ENCODE measurements at places on chromosomes 12 and 14.

DNA sequence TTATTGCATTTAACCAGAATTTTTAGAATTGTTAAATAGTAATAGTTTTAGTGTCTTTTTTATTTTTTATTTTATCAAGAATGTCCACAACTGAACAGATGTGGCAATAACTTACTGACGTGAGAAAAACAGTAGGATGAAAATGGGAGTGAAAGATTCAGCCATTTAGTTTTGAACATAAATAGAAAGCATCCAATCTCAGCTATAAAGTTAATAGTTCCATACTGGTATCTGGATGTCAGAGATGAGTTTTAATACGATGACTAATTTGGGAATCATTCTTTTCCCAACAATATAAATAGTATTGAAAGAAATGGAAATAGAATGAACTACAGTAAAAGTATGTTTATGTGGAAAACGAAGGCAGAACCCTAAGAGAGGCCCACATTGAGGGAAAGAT, 159.4 kb downstream of the EPS8 start:
- no peak for DNase-seq

GRCh38 chr12:4956054-4956453, 46.3 kb downstream of the KCNA1 start:
- no peak for DNase-seq

DNA sequence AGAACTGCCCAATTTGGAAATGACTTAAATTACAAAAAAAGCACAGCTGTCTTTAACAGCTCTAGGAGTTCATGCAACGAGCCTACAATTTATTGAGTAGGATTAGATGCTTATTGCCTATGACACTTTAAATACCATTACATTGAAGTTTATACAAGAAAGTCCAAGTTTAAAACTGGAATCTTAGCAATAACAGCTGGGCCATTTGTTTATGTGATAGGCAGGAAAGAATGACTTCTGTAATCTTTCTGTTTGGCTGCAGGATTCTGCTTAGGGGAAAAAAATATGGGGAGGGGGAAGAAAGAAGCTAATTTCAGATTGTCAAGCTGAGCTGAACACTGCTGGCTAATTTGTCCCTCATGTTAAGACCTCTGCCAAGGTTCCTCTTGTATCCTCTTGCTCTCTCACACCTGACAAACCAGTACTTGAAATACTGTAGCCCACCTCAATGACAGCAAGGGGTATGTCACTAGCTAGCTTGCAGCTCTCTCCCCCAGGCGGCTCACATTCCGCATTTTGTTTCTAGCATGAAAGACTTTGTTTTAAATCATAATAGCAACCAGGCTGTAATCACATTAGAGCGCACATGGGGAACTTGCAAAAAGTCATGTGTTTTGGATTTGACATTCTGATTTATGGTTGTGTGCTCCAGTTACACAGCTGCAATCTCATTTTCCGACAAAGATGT, 384.8 kb downstream of the BMP4 start:
- no peak for DNase-seq

DNA sequence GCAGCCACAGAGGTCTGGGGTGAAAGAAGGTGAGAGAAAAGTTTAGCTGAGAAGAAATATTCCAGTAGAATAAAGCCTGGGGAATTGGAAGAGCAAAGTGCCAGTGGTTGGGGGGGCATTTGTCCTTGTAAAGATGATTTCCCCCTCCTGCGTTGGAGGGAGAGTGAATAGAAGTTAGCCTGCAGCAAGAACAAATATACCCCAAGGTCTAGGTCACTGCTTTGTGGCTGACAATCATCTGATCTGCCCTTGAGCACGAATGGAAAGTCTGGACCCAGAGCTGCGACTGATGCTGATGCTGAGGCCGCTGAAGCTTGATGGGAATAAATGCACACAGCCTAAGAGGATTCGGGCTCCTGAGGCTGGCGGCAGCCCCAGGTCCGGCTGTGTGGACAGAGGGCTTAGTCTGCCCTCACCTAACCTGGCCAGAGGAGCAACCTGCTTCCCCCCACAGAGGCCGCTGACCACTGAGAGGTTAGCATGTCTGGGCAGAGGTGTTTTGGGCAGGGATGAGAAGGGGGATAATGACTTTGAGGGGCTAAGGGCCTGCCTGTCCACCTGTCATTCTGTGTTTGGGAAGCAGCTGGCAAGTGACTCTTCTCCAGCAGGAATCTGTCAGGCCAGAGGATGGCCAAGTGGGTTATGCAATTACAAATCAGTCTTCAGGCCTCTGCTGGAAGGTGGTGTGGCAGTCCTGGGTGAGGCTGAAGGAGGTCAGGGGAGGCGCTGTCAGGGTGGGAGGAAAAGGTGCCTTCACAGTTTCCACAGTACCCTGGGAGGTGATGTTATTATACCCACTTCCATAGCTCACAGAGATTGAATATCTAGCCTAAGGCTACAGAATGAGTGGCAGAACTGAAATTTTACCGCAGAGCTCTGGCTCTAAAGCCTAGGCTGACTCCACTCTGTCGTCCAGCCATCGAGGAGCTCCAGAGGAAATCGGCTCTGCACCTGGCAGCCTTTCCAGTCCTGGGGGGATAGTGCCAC, 11.7 kb downstream of the TUBA1C start:
- no peak for DNase-seq

DNA sequence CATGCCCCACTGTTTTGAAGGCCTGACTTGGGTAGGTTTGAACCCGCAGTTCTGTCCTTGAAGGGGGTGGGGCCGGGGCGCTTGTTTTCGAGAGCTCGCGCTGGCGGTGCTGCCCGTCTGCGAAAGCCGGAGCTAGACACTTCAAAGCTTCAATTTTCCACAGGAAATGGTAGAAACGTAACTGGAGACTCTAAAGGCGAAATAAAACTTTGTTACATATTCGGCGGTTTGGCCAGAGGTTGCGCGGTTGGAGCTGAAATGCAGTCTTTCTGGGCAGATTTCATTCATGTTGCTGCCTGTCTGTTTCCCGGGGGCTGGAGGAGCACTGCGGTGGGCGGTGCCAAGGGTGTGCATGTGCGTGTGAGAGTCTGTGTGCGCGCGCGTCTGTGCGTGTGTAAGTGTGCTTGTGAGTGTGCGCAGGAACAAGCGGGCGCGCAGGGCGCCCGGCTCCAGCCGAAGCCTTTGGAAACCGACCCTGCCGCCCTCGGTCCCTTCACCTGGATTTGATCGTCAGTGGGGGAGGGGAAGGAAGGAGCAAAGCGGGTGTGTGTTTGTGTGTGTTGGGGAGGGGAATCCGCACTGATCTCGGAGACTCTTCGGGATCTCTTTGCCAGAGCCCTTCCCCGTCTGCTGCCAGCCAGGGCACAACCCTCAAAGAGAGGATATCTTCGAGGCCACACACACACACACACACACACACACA, 227.7 kb upstream of the CRY1 start:
- DNase-seq = no peak

GRCh38 chr14:91400696-91401095, 16.9 kb downstream of the CCDC88C start:
- no peak for DNase-seq

Data from epithelial cell of prostate (primary cell).